ENCODE measurements at places on chromosomes 7 and 10. TPM values are rescaled to one million over a fixed set of nuclear protein-coding genes. Genes with fewer than 3 reads are reported as not detected.

The FIS1 gene
- 211 TPM for polyA plus RNA-seq

The CDH23 gene
- 21.5 TPM for polyA plus RNA-seq

The OPTN gene
- polyA plus RNA-seq: 68.5 TPM

The GJD4 gene
- polyA plus RNA-seq: 0.29 TPM

The CD36 gene
- 56.0 TPM for polyA plus RNA-seq

GRCh38 chr10:113958631-113959382, 84.9 kb upstream of the ADRB1 start:
- no peak for DNase-seq
